ENCODE measurements at places on chromosomes 7 and 10.
A peak's percentile ranks its signal among the peaks of the same experiment; 100 is the strongest.

DNA sequence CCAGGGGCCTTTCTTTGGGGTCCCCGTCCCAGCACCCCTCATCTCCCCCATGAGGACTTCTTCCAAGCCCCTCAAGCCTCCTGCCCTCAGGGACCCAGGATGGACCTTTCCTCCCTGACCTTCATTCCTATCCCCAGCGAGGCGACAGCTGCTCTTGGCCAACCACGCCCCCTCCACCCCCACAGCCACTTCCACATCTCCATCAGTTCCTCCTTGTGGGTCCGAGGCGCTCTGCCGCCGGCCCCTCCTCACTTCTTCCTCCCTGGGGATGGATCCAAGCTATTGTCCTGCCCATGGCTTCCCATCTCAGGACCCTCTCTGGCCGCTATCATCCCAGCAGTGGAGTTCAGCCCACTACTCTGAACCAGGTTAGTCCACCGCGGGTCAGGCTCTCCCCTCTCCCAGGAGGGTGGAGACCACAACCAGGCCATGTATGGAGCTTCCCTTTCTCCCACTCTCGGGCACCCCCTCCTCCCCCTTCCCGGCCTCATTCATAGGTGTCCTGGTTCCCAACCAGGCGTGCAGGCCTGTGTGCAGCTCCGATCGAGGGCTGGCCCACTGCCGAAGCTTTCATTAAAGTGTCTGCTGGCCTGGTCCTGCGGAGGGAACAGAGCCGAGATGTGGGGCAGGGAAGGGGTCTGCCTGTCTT is 1.7 kb upstream of the SH2B2 start:
- no peak for DNase-seq

GRCh38 chr10:33052915-33053810 is 95.1 kb upstream of the ITGB1 start:
- no peak for DNase-seq

DNA sequence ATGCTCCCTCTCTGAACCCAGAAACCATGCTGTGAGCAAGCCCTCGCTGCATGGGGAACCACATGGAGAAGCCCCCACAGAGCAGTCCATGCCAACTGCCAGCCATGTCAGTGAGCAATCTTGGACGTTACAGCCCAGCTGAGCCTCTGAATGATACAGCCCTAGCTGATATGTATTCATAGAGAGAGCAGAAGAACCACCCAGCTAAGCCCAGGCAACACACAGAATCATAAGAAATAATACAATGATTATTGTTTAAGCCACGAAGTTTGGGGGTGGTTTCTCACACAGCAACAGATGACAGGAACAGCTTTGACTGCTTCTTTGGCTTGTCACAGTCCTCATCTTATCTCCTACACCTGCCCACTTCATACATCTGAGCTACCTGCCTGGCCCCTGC is 32.5 kb upstream of the CARD11 start:
- DNase-seq = no peak

DNA sequence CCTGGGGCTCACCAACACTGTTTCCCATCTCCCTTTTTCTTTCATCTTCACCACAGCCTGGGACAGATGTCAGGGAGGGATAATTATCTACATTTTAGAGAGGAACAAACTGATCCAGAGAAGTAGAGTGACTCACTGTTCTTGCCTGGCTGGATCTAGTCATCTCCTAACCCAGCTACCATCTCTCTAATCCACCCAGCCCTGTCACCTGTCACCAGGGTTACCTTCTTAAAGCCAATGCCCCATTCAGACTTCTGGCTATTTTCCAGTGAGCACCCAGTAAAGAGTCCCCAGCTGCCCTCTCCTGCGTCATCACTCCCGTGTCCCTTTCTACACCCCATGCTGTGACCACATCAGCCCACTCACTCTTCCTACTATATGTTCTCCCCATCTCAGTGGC is 68.4 kb upstream of the DUSP5 start:
- peak; percentile 35 for DNase-seq

DNA sequence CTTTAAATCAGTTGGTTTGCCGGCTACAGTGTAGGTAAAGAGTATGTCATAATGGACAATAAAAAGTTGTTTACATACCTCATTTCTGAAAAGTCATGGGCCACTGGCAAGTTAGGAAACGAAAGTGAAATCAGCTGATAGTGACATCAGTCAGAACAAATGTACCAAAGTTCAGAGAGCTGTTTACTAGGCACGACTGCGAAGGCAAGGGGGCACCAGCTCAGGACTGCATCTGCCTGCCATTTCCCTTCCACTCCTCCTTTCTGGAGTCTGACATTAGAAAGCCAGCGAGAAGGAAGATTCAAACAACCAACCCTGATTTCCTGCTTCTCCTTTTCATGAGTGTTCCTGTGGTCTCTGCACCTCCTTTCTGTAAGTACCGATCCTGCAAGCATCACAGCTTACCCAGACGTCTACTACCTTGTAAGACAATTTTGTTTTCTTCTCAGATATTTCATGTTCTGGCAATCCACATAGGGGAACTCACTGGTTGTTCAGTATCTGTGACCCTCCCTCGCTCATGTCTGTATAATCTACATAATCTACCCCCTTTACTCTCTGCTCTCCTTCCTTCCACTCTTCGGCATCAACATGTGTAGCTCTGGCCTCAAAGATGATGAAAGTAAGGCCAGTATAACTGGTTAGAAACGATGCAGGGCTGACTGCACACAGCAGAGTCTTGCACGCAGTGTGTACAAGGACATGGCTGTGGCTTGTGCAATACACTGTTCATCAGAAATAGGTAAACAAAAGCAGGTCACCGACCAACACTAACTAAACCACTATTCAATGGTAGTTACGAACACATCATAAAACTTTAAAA is at the start of gene TMEM140:
TSS of gene TMEM140 (plus strand) at position 174 of the 823 bp plus-strand sequence. CDS start 16,370 bp downstream, outside the sequence.
- DNase-seq = peak; percentile 57

- no peak for DNase-seq
Observed at GRCh38 chr10:80252296-80252887, 37.1 kb downstream of the MAT1A start.

- no peak for DNase-seq
Observed at GRCh38 chr7:80482950-80483349, 28.9 kb downstream of the GNAT3 start.

DNA sequence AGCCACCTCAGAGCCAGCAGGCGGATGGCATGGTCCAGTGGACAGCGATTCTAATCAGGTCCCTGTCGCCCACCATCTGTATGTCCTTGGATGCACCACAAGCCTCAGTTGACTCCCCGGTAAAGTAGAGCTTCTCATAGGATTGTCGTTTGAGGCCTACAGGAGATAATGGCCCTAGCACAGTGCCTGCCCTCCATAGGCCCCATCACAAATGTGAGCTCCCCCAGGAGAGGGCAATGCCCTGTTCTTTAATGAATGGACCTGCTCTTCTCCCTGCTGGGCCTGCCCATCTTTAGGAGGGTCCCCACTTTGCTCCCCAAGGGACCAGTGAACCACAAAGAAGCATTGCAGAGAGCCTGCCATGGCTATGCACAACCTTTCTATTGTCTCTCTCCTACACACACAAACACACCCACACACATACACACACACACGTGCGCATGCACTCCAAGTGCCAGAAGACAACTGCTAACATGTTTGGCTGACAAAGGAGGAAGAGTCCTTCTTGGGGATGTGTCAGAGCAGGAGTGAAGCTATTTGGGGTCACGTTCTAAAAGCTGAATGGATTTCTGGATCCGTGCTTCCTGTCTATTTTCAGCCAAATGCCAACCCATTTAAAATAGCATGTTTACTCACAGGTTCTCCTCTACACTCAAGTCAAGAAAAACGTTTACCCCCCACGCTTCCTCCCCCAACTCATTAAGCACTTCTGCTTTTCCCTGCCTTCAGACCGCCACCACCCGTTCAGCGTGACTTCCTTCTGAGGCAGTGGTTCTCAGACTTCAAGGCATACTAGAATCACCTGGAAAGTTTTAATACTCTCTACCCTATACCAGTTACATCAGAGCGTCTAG is 196.1 kb downstream of the GRID1 start:
- DNase-seq = no peak

- no peak for DNase-seq
Observed at GRCh38 chr10:104376784-104377300, 23.2 kb downstream of the CFAP58 start.

- no peak for DNase-seq
Observed at GRCh38 chr7:66790725-66791124, 50.2 kb downstream of the RABGEF1 start.

- no peak for DNase-seq
Observed at GRCh38 chr7:119197877-119198527, 973.5 kb downstream of the ANKRD7 start.

- no peak for DNase-seq
Observed at GRCh38 chr10:50648089-50648934, 24.6 kb upstream of the SGMS1 start.

GRCh38 chr7:102813191-102814024 is 64.6 kb downstream of the FAM185A start:
- DNase-seq = no peak

DNA sequence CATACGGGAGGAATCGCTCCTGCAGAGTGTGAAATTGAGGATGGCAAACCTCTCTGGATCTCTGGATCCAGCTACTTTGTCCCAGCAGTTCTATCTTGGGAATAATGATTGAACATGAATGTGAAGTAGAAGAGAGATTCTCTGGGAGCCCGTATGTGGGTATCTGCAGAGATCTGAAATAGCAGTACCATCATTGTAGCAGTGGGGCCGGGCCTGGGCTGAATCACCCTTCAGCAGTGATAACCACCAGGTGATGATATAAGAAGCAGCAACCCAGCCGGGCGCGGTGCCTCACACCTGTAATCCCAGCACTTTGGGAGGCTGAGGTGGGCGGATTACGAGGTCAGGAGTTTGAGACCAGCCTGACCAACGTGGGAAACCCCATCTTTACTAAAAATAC is 51.9 kb downstream of the SKIDA1 start:
- DNase-seq = no peak

GRCh38 chr7:18313965-18314364 is 181.6 kb upstream of the HDAC9 start:
- DNase-seq = no peak

GRCh38 chr10:5595994-5596471 is 70.4 kb downstream of the ASB13 start:
- no peak for DNase-seq

- no peak for DNase-seq
Observed at GRCh38 chr7:20223356-20223755, 6.2 kb upstream of the MACC1 start.

DNA sequence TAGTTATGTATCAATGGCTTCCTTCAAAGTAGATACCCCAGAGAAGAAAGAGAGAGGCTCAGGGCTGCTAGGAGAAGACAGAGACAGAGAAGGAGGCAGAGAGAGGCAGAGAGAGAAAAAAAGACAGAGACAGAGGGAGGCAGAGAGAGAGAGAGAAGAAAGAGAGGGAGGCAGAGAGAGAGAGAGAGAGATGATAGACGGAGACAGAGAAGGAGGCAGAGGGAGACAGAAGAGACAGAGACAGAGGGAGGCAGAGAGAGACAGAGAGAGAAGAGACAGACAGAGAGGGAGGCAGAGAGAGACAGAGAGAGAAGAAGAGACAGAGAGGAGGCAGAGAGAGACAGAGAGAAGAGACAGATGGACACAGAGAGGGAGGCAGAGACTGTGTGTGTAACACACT is 187.9 kb downstream of the DNAJB6 start:
- DNase-seq = no peak

- DNase-seq = no peak
Observed at GRCh38 chr10:95400787-95401186, 110.0 kb upstream of the PDLIM1 start.

DNA sequence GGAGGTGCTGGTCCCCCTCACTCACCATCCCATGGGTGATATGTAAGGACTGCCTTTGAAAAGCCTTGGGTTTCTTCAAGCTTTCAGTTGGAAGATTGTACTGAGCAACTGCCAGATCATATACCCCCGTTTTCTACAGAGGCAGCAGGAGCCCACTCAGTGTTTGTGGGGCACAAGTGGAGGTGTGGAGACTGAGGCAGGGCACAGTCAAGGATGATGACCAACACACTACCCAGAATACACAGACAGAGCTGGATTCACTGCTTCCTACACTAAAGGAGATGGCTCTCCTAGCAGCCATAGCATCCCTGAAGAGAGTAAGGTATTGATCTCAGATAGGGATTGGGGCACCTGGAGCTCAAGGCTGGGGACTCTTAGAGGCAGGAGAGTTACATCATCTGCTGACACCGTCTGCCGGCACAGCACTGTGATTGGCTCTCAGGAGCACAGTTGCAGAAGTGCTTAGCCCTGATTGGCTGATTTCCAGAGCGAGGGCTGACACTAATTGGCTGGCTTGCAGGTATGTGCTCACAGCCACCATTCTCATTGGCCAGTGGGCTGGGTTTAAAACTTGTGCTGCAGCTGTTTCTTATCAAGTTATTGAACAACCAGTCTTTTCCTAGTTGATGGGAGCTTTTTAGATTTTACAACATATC is 77.9 kb upstream of the PFKP start:
- DNase-seq = no peak

DNA sequence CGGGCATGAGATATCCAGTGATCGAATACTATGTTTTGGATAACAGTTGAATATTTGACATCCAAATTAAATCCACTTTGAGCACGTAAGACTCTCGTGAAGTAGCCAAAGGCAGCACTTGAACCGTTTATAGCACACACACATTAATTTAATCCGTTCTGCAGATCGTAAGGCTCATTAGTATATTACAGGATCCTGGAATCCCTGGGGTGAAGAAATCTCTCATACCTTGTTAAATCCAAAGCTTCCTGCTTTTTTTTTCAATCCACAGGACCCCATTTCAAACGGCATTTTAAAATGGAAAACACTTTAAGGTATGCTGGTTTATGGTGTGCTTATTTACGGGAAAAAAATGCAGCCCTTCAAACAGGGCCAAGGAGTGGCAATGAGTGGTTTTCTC is 158.4 kb upstream of the ADARB2 start:
- no peak for DNase-seq

- no peak for DNase-seq
Observed at GRCh38 chr7:102216573-102217314, 69.9 kb upstream of the SH2B2 start.

DNA sequence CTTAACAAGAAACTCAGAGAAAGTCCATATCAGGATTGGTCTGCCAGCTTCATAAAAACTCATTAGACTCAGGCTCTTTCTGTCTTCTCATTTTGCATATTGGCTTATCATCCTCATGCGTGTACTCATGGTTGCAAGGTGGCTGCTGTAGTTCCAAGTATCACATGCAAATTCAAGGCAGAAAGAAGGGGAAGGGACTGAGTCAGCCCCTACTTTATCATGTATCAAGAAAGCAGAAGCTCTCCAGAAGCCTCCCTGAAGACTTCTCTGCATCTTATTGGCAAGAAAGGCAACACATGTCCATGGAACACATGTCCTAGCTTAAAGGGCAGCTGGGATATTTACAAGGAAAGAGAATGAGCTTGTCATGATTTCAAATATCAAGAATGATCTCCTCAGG is 19.4 kb upstream of the EZH2 start:
- DNase-seq = no peak

- DNase-seq = no peak
Observed at GRCh38 chr7:116097365-116098009, 66.9 kb upstream of the TFEC start.

DNA sequence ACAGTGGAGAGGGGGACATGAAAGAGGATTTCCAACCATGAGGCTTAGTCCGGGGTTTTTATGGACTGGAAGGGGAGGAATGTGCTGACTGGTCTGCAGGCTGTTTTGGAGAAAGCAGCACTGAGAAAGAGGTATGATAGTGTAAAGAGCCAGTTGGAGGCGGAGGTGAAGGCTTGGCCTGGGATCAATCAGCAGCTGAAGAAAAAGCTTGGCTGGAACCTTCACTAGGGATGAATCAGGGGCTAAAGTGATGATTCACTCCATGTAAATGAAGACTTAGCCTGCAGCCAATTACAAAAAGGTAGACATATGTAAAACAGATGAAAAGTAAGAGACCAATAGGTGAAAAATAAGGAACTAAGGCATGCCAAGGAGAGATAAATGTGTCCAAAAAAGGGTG is 1382.6 kb downstream of the GATA3 start:
- DNase-seq = no peak

- no peak for DNase-seq
Observed at GRCh38 chr7:84665339-84665738, 470.8 kb upstream of the SEMA3A start.
